Left ventricle myocardium superior (tissue), 1 donor: ENCODE measurements at places on chromosomes 13 and 19.

- no peak for DNase-seq
These were observed 65.8 kb downstream of the LRCH1 start for GRCh38 chr13:46618694-46619254.

DNA sequence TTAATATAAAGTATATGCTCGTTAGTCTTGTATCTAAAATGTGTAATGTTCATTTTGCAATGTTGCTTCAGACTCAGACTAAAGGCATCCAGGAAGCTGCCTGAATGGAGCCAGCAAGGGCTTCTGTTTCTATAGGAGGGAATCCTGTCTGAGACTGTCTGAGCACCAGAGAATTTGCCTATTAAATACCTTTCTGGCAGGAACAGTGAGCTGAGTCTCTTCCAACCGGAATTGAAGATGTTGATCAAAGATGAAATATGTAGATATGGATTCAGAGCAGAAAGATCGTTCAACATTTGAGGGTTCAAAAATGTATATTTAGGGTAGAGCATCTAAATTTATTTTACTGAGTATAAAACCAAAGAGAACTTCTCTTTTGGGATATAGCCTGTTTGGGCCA is 20.9 kb downstream of the MYO16 start:
- DNase-seq = no peak

- DNase-seq = no peak
These were observed 22.1 kb upstream of the POMP start for GRCh38 chr13:28636677-28637317.

GRCh38 chr19:12779162-12779993 is 4.0 kb upstream of the HOOK2 start:
- DNase-seq = peak; percentile 79

- DNase-seq = no peak
These were observed 243.2 kb downstream of the OXGR1 start for GRCh38 chr13:96751089-96751488.

- no peak for DNase-seq
These were observed 47.4 kb downstream of the TNFRSF19 start for GRCh38 chr13:23617551-23618024.
